ENCODE measurements at places on chromosomes 1 and 21. TPM values are rescaled to one million over a fixed set of nuclear protein-coding genes. Genes with fewer than 3 reads are reported as not detected.

The GPR37L1 gene
- total RNA-seq, result 0.09 TPM

GRCh38 chr1:232978091-232978634 lies 27.8 kb downstream of the NTPCR start:
- no peak for DNase-seq

DNA sequence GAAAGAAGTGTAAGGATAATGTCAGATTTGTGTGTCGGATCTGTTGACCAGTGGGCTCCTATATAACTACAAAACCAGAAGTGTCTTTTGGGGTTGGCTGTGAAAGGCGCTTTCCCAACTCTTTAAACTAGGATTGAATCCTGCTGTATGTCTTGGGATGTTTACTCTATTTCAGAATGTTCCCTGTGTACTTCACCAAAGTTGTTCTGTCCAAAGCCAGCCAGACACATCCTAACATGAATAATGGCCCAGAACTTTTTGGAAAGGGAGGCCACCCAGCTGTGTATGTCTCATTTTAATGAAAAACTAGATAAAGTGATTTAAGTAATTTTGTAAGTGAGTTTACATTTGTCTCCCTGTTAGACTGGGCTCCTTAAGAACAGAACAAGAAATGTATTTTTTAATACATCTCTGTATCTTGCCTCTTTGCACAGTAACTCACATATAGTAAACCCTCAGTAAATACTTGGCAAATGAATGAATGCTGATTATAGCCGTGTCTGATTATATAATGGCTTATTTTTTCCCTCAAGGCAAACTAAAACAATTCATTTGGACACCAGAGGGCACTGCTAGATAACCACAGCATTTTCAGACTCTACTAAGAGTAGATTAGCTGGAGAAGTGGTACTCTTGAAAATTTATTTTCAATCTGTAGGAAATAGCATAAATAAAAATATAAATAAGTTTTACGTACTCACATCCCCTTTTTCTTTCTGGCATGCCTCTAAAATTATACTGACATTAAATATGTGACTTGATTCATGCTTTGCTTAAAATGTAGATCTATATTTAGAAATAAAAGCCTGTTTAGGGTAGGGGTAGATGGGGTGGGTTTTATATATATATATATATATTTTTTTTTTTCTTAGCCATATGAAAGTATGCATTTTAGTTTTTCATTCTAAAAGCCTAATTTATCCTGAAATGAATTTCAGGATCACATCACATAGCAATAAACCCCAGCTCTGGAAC lies 23.8 kb downstream of the TSEN15 start:
- DNase-seq, result no peak

DNA sequence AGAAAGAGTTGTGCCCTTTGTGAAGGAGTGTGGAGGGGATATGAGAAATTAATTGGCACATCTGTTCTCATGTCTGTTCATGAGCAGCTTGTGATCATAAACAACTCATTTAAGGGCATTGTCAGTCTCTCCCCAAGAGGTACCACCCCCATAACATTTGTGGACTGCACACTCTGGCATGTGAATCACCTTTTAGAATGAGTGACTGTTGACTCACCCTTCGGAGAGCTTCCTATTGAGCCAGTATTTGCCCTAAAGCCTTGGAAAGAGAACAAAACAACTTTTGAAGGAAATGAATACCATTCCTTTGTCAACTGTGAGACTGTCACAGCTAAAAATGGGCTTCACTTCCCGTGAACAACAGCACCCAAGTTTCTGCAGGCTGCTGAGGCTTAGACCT lies 27.5 kb upstream of the MYSM1 start:
- no peak for DNase-seq

DNA sequence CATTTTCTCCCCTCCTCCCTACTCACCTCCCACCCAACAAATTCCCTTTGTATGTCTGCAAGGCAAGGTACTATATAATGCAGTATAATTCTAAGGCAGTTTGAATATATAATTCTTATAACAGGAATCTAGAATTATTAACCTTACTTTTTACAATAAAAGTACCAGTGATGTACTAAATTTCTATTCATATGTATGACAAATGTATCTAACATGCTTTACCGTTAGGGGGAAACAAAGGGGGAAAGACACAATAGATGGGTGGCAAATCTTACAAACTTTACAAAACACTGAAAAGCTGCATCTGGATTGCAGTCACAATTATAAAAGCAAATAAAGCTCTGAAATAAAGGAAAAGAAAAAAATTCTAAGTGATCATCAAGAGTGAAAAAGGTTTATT lies 2.3 kb downstream of the PIK3R3 start:
- no peak for DNase-seq

Data from left lung (tissue), 14 donors.